ENCODE measurements at places on chromosomes 6 and 20.

DNA sequence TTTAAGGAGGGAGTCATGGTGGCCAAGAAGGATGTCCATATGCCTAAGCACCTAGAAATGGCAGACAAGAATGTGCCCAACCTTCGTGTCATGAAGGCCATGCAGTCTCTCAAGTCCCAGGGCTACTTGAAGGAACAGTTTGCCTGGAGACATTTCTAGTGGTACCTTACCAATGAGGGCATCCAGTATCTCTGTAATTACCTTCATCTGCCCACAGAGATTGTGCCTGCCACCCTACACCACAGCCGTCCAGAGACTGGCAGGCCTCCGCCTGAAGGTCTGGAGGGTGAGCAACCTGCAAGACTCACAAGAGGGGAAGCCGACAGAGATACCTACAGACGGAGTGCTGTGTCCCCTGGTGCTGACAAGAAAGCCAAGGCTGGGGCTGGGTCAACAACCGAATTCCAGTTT, 115.0 kb downstream of the HFE start:
- DNase-seq, result no peak

DNA sequence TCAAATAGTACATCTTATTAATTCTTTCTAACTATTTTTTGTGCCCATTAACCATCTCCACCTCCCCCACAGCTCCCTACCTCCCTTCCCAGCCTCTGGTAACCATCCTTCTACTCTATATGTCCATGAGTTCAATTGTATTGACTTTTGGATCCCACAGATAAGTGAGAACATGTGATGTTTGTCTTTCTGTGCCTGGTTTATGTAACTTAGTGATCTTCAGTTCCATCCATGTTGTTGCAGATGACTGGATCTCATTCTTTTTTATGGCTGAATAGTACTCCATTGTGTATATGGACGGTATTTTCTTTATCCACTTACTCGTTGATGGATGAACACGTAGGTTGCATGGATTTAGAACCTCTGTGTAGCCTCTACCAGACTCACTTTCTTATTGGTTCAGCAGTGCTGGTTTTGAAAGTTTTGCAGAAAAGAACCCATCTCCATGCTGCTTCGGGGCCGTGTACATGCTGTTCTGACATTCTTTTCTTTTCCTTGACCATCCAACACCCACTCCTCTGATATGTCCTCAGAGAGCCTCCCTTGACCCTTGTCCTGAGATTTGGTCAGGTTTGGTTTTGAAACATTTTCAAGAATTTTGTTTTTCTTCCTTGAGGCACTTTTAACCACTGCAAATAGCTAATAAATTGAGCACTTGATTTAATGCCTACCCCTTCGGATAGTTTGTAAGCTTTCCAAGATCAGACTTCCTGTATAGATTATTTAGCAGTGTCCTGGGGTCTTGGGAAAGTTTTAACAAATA, 231.2 kb upstream of the ZFP64 start:
- no peak for DNase-seq

GRCh38 chr6:15569035-15569995, 93.5 kb downstream of the DTNBP1 start:
- no peak for DNase-seq

DNA sequence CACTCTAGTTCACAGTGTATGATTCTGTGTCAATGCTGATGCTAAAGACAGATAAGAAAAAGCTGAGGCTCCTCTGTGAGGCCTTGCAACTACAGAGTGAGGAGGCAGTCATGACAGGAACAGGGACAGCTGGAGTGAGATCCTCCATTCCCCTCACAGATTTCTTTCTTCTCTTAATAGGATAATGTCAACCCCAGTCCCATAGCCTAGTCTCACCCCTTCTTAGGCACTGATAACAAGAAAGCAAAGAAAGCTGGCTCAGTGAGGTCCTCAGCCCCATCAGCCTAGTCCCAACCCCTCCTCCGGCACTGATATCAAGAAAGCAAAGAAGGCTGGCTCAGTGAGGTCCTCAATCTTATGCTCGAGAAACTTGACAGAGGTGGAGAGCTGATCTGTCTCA, 2.1 kb upstream of the PTCHD4 start:
- no peak for DNase-seq

GRCh38 chr20:9829835-9830234, 9.0 kb downstream of the PAK5 start:
- DNase-seq, result no peak

DNA sequence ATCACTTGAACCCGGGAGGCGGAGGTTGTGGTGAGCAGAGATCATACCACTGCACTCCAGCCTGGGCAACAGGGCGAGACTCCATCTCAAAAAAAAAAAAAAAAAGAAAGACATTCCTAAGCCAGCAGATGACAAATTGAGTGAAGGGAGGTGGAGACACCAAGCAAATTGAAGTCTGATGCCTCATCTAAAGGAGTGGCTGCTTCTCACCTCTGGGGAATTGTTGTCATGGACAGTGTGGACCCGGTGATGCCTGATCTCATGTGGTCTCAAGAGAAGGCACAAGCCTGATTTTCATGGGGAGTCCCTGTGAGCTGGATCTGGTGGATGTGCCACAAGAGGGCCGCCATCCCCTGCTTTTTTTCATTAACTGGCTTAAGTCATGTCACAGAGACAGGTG, 272.0 kb downstream of the ZNF217 start:
- no peak for DNase-seq

DNA sequence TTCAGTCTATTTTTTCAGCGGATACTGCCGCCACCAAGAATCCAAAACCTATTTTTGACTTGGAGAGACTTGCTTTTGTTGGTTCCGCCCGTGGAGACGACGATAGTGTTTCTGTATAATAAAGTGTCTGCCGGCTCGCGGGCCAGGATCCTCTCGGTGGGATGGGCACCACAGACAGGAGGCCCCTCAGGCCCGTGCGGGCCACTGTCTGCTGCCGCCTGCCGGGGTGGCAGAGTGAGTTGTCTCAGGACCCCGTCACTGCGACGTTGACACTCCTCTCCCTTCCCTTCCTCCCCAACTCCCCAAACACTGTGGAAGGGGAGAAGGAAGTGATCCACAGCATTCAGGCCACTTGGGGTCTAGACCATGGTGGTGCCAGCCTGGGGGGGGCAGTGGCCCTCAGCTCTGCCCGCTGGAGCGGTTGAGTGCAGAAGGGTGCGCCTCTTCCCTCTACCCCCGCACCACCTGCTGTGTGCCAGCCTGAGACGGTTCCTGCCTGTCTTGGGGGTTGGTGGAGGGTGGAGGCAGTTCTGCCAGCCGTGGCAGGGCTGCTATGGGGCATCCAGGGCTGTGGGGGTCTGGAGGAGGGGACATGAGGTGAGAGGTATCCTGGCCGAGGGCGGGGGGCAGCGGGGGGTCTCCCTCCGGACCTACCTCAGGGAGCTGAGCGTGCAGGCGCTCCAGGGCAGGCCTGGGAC, 17.5 kb downstream of the RBM38 start:
- no peak for DNase-seq

DNA sequence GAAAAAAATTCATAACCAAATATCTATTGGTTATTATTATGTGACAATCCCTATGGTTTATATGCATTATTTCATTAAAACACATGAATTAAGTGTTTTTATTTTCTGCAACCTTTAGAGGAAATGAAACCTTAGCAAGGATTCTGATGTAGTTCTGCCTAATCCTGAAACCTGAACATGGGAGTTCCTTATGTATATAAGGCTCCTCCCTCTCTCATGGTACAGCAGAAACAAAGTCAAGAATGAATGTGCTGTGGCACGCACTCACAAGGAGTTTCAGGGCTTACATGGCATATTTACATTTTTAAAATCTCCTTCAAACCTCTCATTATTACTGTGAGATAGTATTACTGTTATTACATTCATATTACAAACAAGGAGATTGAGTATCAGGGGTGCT, 426.4 kb upstream of the CITED2 start:
- DNase-seq, result no peak

DNA sequence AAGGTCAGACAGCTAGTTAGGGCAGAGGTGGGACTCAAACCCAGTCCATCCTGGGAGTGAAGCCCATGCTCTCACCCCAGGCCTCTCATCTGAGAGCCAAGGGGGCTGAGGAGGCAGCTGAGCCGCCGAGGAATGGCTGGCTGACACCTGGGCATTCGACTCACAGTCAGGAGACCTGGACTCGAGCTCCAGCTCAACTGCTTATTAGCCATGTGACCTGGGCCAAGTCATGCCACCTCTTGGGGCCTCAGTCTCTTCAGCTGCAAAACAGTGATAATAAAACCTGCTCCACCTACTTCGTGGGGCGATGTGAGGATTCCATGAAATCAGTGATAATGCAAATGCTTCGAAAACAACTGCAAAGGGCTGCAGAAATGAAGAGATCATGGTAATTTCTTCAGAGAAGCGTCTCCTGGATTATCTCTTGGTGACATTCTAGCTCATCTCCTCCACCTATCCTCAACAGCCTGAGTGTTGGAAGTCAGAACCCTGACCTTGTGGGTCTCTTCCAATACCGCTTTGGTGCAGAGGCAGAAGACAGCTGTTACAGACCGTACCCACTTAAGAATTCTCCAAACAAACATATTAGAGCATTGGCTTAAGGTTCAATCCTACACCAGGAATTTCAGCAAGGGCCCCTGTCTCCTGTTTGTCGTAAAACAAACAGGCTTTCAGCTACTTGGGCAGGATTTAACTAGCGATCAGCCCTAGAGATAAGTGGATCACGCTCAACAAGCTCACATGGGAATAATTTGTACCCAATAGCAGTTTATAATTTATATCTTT, 60.0 kb upstream of the PIM1 start:
- no peak for DNase-seq

DNA sequence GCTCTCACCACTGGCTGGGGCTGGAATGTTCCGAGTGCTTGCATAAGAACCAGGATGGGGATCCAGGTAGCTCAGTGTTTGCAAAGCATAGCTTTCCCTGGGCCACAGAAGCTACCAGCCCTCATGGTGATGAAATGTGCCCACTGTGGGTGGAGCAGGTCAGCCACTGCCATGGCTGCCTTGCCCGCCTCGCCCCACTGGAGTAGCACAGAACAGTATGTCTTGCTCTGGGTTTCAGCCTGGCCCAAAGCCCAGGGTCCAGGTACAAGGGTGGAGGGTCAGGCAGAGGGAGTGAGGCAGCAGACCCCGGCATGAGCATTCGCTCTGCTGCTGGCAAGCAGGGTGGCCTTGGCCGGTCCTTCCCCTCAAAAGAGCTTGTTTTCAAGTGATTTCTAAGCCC, 34.7 kb downstream of the KCNK17 start:
- DNase-seq, result no peak

- peak; percentile 63 for DNase-seq
Observed at GRCh38 chr6:36129941-36130666, at the start of gene MAPK13. Gene MAPK13, plus strand, starts transcription at chr6:36130513. Its CDS starts 70 bp downstream, at chr6:36130583.

DNA sequence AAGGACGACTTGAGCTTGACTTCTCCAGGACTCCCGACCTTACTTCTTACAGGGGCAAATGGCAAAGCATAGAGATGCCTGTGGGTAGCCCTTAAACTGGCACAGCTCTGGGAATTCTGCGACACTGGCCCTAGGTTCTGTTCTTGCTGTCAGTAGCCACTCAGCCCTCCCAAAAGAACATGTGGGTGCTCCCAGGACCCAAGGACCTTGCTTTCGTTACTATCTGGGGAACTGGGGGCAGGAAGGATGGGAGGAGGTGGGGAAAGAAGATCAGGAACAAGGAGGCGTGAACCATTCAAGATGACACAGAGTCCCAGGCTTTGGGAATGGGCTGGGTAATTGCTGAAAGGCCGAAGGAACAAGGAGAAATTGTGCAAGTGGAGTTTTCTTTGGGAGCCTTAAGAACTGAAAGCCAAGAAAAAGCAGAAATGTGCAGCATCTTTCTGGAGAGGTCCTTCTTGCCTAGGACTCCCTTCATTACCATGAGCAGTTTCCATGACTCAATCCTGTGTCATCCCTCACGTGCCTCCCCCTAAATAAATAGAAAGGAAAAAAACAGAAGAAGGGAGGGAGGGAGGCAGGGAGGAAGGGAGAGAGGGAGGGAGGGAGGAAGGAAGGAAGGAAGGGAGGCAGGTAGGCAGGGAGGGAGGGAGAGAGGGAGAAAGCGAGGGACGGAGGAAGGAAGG, 284.6 kb upstream of the FOXQ1 start:
- DNase-seq, result no peak

- DNase-seq, result no peak
Observed at GRCh38 chr6:21905531-21905930, 312.0 kb downstream of the SOX4 start.

GRCh38 chr6:42271834-42272805, 54.5 kb upstream of the MRPS10 start:
- DNase-seq, result no peak

DNA sequence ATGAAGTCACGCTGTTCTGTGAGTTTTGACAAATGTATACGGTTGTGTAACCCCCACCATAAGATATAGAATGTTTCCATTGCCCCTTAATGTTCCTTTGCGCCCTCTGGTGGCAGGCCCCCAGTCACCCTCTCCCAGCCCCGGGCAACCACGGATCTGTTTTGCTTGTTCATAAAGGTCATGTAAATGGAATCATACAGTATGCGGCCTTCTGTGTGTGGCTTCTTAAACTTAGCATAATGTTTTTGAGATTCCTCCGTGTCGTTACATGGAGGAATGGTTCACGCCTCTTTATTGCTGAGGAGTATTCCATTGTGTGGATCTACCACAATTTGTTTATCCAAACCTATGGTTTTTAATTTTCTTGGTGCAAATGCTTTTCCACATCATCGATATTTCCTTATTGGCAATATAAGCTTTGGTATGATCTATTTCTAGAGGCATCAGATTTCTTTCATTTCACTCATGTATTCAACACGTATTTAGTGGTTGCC, 28.4 kb downstream of the LYRM2 start:
- peak; percentile 18 for DNase-seq

DNA sequence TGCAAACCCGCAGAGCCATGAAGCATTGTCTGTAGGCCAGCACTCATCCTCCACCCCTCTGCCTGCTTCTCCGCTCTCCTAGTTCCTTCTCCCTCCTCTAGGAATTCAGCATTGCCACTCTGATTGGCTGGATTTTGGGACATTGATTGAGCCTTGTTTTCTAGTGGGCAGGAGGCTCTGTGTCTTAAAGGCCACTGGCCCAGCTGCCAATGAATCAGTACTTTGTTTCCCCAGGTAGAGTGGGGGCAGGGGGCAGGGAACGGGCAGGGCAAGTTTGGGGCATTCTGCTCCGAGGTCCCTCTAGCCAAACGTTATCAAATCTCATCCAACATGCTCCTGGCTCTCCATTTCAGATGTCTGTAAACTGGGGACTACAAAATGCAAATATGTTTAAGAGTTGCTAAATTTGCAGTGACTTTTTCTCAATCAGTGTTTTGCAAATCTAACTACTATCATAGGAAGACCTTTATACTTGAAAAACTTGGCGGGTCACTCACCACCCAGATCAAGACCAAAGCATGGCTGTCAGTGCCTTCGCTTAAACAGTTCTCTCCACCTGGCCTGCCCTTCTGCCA, 10.4 kb upstream of the BPI start:
- no peak for DNase-seq

DNA sequence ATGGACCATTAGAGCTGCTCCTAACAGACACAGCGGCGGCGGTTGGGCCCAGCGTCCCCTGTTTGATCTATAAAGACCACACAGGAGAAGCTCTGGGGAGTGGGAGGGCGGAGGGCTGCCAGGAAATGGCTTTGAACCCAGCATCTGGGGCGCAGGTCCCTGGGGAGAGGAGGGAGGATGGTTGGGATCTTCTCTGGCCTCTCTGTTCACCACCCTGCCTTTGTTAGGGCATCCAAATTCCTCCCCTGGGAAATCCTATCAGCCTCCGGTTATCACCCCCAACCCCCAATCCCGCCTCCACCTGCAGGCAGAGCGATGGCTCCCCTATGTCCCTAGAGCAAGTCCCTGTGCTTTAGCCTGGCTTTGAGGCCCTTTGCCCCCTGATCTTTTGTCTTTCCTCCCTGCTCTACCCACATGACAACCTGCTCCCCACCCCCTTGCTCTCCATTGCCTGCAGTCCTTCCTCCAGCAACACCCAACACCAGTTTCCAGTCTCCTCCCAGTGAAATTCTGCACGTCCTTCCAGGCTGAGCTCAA, 7.1 kb downstream of the XKR7 start:
- DNase-seq, result no peak
